ENCODE measurements at places on chromosomes 6 and 20.

- DNase-seq = no peak
Measured at GRCh38 chr20:49460916-49461315, 21.6 kb downstream of the KCNB1 start.

GRCh38 chr6:169561665-169562064 is 140.2 kb downstream of the WDR27 start:
- no peak for DNase-seq

GRCh38 chr20:44552950-44553908 is 29.1 kb upstream of the PKIG start:
- DNase-seq = no peak

- peak; percentile 55 for DNase-seq
Measured at GRCh38 chr20:18831830-18832499, 18.4 kb downstream of the SCP2D1 start.

GRCh38 chr20:17593902-17594301 is 24.0 kb downstream of the DSTN start:
- DNase-seq = no peak

DNA sequence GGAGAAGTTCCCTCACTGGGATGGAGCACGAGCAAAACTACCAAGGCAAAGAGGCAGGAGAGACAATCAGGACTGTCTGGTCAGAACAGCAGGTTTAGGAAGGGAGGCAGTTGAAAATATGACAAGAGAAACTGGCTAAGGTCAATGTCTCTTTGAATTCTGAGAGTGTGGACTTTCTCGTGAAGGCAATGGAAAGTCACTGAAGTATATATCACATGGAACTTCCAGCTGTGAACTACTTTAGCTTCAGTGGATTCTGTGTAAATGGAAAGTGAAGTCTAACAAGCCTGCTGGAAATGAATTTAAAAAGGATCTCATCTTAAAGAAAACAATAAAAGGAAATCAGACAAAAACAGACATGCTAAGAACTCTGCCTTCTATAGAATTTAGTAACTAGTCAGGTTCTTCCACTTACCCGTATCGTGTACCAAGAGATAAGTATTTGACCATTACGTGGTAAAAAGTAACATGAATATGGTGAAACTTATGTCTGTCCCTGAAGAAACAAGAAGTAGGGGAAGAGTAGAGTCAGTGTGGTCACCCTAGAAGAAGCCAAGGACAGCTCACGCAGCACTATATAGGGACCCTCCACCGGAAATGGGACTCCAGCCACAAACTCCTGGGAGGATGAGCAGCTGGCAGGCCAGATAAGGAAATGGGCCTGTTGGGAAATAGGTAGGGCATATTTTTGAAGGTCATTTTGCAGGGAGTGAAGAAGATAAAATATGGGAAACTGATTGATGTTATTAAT is 123.4 kb downstream of the MAP7 start:
- DNase-seq = no peak

DNA sequence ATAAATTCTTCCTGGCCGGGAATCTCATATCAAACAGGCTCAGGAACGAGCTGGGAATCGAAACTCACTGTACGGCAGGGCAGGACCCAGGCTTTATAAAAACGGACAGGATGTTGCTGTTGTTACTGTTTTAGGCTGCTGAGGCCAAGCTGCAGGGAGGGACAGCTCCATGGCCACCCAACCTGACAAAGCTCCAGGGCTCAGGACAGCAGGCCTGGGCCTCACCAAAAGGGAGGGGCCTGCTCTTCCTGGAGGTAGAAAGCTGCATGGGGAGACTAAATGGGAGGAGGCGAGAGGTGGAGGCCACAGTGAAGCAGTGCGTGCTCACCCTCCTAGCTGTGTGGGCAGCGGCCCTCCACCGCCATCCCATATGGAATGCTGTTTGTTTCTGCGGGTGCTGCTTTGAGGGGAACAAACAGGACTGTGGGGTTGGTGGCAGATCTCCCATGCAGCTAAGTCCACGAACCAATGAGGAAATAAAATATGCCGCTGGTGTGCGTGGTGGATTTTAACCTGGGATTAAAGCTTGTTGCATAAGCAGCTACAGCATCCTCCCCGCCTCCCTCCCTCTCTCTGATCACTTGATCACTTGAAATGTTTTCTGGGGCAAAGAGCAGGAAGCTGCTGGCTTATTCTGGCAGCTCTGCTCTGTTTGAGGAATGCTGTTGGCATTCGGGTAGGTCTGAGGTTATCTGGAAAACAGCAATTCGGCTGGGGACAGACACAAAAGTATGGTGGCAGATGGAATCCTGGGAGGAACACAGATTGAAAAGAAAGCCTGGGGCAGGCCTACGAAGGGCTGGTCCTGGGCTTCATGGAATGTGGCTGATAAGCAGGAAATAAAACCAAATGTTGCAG is 2.4 kb upstream of the ZMYND8 start:
- peak; percentile 61 for DNase-seq

- no peak for DNase-seq
Measured at GRCh38 chr6:3714768-3715167, 36.7 kb downstream of the PXDC1 start.

GRCh38 chr6:119858901-119859300 is 509.3 kb upstream of the MAN1A1 start:
- DNase-seq = no peak

- no peak for DNase-seq
Measured at GRCh38 chr6:47520282-47520681, 42.7 kb downstream of the CD2AP start.

DNA sequence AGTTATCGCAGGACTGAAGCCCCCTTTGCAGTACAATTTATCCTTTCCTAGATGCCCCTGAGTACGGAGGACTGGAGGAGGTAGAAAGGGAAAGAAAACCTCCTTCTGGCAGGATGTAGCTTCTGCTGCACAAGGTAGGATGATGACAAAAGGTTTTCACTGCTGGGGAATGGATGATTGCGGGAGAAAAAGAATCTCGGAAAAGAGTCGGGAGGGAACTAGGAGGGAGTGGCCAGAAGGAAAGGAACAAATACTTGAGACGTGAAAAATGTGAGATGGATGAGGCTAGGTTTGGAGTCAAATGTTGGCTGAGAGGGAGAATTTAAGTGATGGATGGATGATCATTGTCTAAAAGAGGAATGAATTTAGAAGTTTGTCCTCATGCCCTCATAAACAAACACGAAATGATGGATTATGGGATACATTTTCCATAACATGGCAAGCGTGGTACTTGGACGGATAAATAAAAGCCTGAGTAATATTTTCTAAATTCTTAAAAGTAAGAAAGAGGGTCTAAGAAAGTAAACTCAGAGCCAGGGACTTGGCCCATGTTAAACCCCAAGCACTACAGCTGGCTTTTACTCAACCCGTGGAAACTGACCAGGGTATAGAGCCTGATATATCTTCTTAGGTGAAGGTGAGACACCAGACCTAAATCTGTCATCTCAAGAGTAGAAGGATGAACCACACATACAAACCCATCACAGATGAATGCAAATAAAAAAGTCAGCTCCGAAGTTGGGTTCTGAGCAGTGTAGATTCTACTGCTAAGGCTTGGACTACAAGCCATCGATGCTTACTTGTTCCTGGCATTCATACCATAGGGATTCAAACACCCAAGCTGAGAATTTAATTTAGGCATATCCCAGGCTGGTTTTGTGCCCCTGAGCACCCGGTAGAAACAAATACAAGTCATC is 72.4 kb downstream of the HFE start:
- no peak for DNase-seq

- no peak for DNase-seq
Measured at GRCh38 chr20:46928580-46929132, 34.0 kb downstream of the EYA2 start.

All from inflammatory macrophage treated with lipopolysaccharide for 1 hour (primary cell).